Eye (tissue), 1 donor: ENCODE measurements at places on chromosomes 7 and 10.

GRCh38 chr10:130023454-130024230, 59.6 kb upstream of the EBF3 start:
- DNase-seq: no peak

- no peak for DNase-seq
Measured at GRCh38 chr7:140679186-140679585, 6.4 kb downstream of the ADCK2 start.

DNA sequence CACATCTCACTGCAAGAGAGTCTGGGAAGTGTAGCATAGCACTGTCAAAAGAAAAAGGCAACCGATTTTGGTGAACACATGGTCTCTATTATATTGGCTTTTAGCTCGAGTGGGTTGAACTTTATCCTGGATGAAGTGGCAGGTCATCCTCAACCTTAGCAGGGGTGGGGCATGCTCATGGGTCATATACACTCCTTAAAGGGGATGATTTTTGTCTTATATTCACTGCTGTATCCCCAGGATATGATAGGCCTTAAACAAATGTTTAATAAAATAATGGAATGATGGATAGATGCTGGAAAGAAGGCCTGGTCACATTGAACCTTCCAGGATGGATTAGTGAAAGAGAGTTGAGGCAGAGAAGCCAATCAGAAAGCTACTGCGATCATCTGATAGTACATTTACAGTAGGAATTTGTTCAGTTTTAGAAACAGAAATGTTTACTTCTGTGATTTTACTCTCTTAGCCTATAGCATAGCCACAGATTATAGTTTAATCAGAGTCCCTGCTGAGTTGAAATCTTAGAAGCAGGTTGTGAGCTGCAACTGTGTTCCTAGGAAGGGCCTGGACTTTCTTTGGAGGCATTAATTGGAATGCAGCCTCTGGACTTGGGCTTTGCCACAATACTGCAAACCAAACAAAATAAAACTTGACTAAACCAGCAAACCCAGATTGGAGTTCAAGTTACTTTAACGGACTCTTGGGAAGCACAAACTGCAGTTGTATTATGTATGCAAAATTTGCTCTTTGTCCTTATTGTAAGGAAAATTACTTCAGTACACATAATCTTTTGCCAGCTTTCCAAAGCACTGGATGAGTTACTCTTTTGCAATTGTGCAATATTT, 138.3 kb downstream of the BMPER start:
- DNase-seq: no peak

DNA sequence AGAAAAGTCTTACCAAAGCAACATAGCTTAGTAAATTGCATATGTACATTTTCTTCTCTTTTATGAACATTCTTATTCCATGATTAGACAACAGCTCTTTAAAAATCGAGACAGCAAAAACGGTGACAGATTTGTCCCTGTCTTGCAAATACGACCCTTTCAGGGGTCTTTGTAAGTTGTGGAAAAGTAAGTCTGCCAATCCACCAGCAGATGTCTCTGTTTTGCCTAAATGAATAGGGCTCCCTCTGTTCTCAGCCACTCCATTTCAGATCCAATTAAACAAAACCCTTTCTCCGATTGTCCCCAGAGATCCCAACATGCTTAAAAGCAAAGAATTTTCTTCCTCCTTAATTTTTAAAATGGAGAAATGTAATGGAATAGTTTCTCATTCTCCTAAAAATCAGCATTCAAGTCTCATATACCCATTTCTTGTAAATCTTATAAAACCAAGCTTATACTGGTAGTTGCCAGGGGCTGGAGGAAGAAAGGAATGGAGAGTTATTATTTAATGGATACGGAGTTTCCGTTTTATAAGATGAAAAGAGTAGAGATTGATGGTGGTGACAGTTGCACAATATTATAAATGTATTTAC, 61.0 kb upstream of the NFE2L3 start:
- DNase-seq: peak; percentile 87

GRCh38 chr7:30450983-30451497, 27.5 kb downstream of the NOD1 start:
- no peak for DNase-seq

GRCh38 chr7:90777041-90777440, 180.9 kb downstream of the CDK14 start:
- DNase-seq: no peak
